Endothelial cell (in vitro differentiated cells): ENCODE measurements at places on chromosomes 13 and 19.

- no peak for DNase-seq
Observed at GRCh38 chr19:35347171-35347929, at the start of gene FFAR1. Gene FFAR1 (plus strand): TSS chr19:35347902. CDS start chr19:35351552, 3,650 bp downstream.

GRCh38 chr13:75769141-75769905, 133.2 kb downstream of the LMO7 start:
- no peak for DNase-seq

DNA sequence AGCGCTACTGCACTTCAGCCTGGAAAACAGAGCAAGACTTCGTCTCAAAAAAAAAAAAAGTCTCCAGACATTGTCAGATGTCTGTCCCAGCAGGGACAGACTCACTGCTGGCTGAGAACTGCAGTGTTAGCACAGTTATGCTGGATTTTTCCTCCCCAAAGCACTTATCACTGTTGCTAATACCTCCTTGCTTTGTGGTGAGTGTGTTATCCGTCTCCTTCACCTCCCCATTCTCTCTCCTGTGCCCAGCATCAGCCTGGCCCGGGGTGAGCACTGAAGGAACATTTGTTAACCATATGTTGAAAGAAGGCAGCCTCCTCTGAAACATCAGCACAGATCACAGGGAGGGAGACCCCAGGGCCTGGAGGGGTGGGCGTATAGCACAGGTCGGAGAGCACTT, 11.3 kb downstream of the MYO9B start:
- no peak for DNase-seq

DNA sequence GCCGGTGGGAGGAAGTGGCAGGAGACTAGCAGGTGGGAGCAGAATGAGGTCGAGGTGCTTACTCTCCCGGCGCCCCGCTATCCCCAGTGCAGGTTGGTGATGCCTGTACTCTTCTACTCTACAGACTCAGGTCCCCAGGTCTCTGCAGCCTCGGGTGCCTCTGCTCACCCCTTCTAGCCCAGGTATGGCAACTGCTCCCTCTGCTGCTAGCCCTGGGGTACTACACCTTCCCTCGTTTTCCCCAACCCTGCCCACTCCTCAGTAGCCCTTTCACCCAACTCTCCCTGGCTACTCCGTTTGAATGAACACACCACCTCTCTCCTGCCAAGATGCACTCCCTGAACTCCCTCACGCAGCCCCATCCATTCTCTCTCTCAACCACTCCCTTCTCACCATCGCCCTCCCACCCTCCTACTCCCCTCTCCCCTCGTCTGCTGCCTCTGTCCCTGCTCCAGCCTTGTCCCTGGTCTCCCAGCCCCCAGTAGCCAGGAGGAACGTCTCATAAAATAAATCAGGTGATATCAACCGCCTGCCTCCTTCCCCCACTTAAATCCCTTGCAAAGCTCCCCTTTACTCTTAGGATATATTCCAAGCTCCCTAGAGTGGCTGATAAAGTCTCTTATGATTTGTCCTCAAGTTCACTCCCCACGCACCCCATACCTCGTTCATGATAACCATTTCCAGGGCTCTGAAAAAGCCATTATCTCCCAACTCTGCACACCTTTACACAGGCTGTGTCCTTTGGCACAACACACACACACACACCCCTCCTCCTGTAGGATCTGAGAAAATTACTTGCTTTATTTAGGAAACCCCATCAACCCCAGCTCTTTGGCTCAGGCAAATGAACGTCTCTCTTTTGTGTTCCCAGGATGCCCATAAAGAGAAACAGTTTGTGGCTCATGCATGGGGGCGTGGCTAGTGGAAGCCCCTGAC, 8.2 kb upstream of the MEIS3 start:
- DNase-seq = peak; percentile 86

- no peak for DNase-seq
Observed at GRCh38 chr13:80642641-80643040, 301.7 kb upstream of the SPRY2 start.

GRCh38 chr19:45145270-45146189, 15.3 kb downstream of the NKPD1 start:
- DNase-seq = no peak
